Psoas muscle (tissue), 8 donors: ENCODE measurements at places on chromosomes 1 and 21. TPM values are rescaled to one million over a fixed set of nuclear protein-coding genes. Genes with fewer than 3 reads are reported as not detected.

The GPR153 gene
- total RNA-seq = 3.5 TPM

The TMCO1 gene
- total RNA-seq = 31.5 TPM

The KRTAP21-2 gene
- total RNA-seq = not detected

The WDR64 gene
- total RNA-seq = not detected

The TSSK3 gene
- not detected for total RNA-seq

The TDRD10 gene
- total RNA-seq = 0.84 TPM

DNA sequence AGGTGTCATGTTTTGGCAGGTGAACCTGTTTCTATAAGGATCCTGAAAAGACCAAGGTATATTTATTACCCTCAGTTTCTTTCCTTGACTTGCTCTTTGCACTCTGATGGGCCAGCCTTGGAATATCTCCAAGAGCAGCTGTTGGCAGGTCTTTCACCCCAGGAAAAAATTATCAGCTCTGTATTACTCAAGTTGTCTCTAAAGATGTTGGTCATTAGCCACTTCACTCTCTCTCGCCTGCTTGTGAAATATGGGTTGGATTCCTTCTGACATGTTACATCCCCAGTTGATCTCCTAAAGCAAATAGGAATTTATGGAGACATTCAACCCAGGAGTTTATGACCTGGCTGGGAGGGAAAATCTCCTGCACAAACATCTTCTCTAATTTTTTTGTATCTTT, 85.9 kb downstream of the KCNJ15 start:
- DNase-seq = no peak

DNA sequence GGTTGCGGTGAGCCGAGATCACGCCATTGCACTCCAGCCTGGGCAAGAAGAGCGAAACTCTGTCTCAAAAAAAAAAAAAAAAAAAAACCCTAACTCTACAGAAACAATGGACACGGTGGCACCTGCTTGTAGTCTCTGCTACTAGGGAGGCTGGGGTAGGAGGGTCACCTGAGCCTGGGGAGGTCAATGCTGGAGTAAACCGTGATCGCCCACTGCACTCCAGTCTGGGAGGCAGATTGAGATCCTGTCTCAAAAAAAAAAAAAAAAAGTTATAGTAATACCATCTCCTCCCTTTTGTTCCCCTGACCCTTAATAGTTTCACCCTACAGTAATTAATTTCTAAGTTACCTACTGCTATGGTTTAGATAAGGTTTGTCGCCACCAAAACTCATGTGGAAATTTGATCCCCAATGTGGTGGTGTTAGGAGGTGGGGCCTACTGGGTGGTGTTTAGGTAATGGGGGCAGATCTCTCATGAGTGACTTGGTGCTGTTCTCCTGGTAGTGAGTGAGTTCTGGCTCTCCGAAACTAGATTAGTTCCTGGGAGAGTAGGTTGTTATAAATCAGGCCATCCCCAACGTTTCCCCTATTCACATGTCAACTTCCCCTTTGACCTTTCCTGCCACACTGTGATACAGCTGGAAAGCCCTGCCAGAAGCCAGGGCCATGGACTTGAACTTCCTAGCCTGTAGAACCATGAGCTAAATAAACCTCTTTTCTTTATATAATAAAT, 9.8 kb downstream of the FBXO42 start:
- no peak for DNase-seq

- no peak for DNase-seq
These were observed 38.6 kb downstream of the EIF2B3 start for GRCh38 chr1:44947774-44948311.

- DNase-seq = no peak
These were observed 37.8 kb upstream of the WNT2B start for GRCh38 chr1:112470966-112471365.

DNA sequence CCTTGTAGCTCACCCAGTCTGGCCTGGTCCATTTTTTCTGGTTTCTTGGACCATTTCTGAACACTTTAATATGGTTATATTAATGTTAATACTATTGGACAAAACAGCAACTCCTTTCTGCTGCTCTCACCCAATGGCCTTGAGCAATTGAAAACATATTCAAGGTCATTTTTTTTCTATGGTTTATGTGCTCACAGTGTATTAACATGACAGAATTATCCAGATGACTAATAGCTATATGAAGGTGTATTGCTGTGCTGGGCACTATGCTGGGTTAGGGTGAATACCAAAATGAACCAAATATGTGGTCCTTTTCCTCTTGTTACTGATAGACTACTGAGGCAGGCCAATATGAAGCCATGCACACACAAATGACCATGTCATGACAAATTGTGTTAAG, 591.6 kb upstream of the PLXNA2 start:
- DNase-seq = no peak

GRCh38 chr1:29679316-29679715, 443.0 kb downstream of the PTPRU start:
- no peak for DNase-seq

DNA sequence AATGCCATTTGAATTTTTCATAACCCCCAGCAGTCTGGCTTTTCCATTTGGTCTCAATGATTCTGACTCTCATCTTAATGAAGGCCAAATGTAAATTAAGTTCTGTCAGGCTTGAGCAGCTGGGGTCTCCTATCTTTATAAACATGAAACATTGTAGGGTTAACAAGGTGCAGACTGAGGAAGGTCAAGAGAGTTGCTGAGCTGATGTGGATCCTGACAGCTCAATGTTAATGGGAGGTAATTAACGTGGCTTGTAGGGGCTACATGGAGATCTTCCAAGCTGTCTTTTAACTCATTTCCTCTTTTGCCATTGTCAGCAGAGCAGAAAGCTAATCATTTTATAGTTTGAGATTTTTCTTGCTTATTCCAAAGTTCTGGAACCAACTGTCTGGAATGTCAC, 55.2 kb downstream of the FGGY start:
- DNase-seq = no peak

DNA sequence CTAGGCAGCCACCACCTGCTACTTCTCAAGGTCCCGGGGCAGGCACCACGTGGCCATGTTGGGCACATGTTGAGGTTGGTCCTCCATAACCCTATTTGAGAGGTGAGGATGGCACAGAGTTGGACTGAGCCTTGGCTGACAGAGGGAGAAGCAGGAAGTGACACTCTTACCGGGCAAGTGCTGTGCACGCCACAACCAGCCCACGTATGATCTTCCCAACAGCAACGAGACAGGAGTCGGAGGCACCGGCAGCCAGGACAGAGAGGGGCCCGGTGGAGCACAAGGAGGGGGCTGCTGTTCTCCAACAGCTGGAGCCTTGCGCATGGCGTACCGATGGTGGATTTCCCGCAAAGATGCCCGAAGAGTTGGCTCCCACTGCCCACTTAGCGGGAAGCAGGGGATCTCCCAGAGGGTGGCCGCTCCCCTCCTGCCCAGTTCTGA, 3.4 kb downstream of the CLEC20A start:
- DNase-seq = no peak

DNA sequence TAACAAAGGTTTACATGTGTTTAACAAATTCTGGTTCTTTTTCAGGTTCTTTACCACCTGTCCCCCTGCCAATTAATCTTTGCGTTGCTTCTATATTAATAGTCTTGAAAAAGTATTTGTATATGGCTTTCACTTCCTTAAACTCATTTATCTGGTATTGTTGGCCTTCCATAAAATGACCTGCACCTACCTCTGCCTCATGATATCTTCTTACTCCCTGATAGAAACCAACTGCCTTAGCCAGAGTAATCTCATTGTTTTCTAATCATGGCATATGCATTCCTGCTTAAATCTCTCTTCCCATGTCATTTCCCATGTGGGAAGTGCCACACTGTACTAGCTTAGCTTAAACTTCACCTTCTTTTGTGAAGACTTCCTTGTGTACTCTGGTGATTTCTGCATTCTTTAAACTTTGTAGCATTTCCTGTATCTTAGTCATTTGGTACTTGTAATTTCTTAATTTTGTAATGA, 8.7 kb downstream of the SMG7 start:
- DNase-seq = no peak

DNA sequence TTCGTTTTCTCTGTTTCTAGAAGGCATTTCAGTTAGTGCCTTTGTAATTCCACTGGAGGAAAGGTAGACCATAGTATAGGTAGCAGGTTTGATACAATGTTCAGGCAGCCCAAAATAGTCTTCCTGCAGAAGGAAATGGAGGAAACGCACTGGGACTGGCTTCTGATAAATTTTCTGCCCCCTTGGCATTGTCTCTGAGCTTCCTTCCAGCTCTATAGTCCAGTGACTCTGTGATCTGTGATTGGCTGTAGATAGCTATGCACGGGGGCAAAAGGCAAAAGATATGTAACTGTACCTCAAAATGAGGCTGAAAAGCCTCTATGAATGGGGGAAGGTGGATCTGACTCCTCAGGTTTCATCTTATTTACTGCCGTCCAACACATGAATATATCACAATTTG, 5.8 kb upstream of the MAGOH start:
- no peak for DNase-seq
